Smooth muscle cell of the brain vasculature (primary cell): ENCODE measurements at places on chromosomes 2 and 18.

DNA sequence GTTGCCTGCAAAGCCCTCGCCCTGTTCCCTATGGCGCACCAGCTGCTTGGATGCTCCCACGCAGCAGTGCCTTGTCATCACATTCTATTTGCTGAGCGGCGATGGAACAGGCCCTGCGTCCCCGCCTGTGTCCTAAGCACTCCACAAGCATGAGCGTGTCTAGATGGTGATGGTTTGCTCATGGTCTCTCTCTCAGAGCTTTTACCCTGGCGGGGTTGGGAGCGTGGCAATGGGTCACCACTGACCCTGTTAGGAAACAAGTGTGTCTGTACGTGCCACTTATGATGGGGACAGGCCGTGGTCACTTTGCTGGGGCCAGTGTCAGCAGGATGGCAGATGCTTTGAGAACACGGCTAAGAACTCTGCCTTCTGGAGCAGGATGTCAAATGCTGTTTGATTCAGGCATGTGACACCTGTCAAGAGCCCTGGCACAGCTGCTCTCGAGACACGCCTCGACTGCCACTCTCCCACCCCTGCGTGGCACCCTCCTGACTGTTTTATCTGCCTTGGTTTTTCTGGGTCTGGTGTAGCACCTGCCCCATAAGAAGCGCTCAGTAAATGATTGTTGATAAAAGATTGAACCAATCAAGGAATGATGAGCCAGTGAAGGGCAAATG, 44.2 kb downstream of the RRM2 start:
- no peak for DNase-seq

GRCh38 chr2:234060236-234060635, 9.7 kb downstream of the SPP2 start:
- no peak for DNase-seq

- no peak for DNase-seq
Measured at GRCh38 chr18:59715966-59716369, 18.7 kb upstream of the CCBE1 start.

GRCh38 chr2:10915731-10916276, 4.1 kb downstream of the KCNF1 start:
- DNase-seq = no peak

- no peak for DNase-seq
Measured at GRCh38 chr18:7367336-7367735, 136.4 kb downstream of the LRRC30 start.

GRCh38 chr2:58918141-58918540, 677.0 kb upstream of the FANCL start:
- DNase-seq = no peak

- DNase-seq = no peak
Measured at GRCh38 chr2:950080-950966, at the start of gene SNTG2. TSS of gene SNTG2 (plus strand) at chr2:950849. CDS start at chr2:950997, 148 bp downstream.

DNA sequence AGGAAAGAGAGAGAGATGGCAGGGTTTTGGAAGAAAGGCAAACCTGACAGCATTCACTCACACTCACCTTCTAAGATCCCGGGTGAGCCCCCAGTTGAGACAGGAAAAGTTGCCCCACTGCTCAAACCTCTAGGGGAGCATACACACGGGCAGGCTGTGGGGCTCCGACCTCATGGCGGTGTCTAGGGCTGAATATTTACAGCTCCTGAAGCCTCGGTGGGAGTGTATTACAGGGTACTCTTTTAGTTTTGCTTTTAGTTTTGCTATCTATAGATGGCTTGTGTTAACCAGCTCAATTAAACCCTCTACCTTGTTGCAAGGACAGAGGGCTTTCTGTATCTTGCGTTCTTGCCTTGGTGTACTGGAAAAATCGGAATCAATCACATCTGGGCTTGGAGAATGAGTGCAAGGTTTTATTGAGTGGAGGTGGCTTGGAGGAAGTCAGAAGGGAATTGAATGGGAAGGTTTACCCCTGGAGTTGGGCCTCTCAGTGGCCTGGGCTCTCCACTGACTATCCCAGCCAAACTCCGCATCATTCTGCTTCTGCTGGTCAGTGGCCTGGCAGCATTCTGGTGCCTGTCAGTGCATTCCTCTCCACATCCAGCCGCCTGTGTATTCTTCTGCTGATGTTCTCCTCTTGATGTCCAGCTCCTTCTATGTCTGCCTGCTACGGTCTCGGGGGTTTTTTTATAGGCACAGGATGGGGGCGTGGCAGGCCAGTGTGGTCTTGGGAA, 10.1 kb upstream of the IFIH1 start:
- DNase-seq = no peak

DNA sequence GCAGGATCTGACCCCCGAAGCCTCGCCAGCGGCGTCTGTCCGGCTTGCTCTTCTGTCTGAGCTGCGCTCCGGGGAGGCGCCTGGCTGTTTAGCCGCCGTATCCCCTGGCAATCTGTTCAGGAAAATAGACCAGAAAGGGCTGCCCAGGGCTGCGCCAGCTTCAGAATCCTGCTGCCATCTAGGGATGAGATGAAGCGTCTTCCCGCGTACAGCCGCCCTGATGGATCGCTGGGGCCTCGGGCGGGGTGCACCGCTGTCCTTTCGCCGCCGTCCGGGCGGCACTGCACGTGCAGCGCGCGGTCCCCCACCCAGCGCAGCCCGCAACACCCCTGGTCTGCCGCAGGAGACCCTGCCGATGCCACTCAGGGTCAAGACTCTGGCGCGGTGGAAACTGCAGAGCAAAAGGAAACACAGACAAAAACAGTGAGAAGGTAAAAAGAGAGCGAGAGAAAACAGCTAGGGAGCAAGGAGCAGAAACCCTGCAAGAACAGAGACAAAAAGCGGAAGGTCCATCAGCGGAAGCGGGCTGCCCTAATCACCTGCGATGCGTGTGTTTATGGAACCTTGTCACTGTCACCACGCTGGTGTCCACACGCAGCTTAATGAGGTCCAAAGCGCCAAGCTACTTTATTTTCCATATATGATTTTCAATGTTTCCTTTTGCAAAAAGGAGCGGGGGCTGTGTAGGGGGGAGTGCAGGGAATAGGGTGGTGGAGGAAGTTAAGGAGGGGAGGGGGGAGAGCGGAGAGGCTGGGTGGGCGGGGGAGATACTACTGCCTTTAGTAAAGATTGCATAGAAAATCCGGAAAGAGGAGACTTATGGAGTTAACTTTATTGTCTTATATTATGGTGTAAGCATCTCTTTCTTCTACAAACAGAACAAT, 2113.3 kb upstream of the PIK3C3 start:
- peak; percentile 81 for DNase-seq

- no peak for DNase-seq
Measured at GRCh38 chr2:62743506-62743905, 38.0 kb downstream of the EHBP1 start.

- DNase-seq = no peak
Measured at GRCh38 chr2:98647636-98648035, 39.2 kb downstream of the UNC50 start.

DNA sequence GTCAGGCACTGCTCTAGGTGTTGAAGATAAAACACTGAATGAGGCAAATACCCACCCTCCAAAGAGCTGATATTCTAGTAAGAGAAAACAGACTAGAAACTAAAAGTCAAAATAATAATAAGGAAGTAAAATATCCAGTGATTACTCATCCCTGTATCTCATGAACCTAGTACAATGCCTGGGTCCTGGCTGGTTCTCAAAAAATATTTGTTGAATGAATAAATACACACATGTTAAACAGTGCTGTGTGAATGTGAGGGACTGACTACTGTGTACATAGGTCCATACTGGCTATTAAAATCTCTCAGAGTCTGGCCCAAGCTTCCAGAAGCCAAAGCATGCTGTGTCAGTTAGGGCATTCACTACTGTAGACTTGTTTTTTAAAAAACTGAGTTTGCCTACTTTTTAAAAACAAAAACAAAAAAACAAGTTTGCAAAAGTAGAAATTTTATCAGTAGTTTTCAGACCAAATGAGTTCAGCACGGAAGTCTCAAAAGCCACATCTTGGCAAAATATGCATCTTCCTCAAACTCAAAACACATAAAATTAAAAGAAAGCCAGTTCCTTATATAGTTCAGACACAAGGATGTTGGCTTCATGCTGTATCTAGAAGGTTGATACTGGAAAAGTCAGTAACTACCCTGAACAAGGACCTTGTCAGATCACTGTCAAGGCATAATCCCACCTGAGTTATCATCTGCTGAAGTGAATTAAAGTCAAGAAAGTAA, 136.2 kb downstream of the THADA start:
- no peak for DNase-seq
